ENCODE measurements at places on chromosomes 7 and 10.

GRCh38 chr10:102602272-102603045 lies 41.8 kb upstream of the TRIM8 start:
- no peak for DNase-seq

DNA sequence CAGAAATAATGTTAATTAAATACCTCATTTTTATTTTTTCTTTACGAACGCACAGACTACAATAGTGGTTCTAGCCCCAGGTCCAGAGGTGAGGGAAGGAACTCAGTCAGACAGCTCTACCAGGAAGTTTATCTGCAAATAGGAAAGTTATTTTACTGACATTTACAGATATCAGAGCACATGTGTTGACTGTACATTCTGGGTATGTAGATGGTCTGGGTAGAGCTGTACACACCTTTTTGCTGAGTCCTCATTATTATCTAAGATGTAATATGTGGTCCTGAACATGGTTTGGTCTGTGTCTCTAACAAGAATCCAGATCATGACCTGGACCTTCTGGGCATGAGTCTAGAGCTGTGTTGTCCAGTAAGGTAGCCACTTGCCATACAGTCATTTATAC lies 74.6 kb upstream of the KIF5B start:
- no peak for DNase-seq

DNA sequence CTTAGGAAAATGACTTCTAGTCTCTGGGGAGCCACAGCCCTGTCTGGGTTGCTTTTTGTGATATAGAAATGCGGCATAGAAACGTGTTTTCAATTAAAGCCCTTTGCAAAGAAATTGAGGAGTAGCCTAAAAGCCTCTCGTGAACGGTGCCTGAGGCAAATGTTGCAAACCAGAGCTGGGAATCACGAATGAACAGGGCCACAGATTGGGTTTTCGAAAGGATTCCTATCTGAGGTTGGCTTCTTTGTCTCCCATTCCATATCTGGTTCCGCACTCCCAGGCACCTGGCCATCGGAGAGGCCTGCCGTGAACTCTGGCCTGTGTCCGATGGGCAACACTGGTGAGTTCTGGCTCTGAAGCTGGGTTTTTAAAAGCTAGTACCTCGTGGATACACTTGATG lies 221.6 kb downstream of the TCF7L2 start:
- no peak for DNase-seq

DNA sequence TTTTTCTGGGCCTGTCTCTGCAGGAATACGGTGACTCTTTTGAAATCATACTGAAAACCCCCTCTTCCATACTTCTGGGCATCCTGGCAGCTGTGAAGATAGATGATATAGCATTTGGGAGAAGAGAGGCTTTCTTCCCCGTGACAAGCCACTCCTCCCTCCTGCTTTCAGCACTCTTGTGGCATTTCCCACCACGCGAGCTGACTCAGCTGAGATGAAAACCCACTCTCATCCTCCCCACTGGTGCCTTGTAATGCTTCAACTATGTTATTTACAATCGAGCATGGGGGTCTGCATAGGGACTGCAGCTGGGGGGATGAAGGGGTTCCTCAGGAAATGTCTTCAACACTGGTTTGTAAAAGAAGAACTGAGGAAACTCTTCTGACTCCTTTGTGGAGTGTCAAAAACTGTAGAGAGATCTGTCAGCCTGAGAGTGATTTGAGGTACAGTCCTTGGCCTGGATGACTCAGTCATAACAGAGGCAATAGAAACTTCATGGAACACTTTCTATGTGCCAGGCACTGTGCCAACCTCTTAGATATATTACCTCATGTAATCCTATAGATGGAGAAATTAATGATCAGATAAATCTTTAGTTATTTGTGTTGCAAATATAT lies 1.7 kb upstream of the TBATA start:
- DNase-seq, result no peak

- DNase-seq, result no peak
Measured at GRCh38 chr7:33076737-33077136, 14.2 kb upstream of the NT5C3A start.

GRCh38 chr7:2824026-2824677 lies 20.0 kb downstream of the GNA12 start:
- DNase-seq, result no peak

- no peak for DNase-seq
Measured at GRCh38 chr7:4613846-4614548, 68.1 kb upstream of the FOXK1 start.
